ENCODE measurements at places on chromosomes 5 and 9. TPM values are rescaled to one million over a fixed set of nuclear protein-coding genes. Genes with fewer than 3 reads are reported as not detected.

ADCY2 gene
- not detected for total RNA-seq

ANKRD34B gene
- total RNA-seq: 0.29 TPM

- no peak for DNase-seq
These were observed 5.9 kb downstream of the AK1 start for GRCh38 chr9:127871531-127871930.

PCAT7 gene
- total RNA-seq: 2.0 TPM

FOXD4L5 gene
- total RNA-seq: 0.59 TPM

DNA sequence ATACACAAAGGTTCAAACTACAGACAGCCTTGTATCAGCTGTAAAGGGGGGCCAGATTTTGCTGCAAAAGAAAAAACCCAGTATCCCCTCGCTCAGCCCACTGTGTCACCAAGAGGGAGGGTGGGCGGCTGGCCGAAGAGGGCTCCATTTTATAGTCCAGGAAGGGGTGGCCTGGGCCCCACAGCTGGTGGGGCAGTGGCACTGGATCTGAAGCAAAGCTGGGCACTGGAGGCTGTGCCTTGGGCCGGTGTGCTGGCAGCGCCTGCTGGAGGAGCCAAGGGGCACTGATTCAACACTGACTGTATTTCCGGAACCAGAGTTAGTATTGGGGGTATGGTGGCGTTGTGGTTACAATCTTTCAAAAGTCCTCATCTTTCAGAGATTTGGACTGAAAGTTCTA, 9.1 kb downstream of the BRD3 start:
- DNase-seq: no peak

GRCh38 chr5:40780858-40781257, 17.3 kb downstream of the PRKAA1 start:
- no peak for DNase-seq

HAVCR1 gene
- total RNA-seq: 6.0 TPM

DNA sequence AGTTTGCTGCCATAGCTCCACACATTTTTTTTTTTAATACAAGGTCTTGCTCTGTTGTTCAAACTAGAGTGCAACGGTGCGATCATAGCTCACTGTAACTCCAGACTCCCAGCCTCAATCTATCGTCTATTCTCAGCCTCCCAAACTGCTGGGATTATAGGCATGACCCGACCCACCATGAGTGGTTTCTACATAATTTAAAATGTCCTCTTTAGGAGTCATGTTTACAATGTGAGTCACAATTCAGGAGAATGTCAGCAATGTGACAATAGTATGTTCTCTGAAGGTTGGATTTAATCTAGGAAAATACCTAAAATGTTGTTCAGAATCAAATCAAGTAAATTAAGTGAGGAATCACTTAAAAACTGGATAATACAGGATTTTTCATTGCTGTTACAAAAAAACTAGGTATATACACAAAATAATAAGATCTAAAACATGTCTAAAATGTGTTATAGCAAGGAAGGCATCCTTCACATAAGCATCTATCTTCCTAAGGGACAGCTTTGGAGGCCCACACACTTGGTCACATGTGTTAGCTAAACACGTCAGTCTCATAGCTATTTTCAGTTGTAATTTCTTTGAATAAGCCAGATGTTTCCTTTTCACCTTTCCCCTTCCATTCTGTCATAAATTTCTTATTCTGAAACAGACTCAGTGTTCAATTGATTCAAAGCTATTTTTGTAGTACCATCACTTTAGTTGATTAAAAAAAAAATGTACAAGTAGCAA, 30.0 kb upstream of the ELAVL2 start:
- no peak for DNase-seq

MLANA gene
- not detected for total RNA-seq

- DNase-seq: no peak
These were observed 112.1 kb downstream of the EPB41L4A start for GRCh38 chr5:112306956-112307355.

MOB3B gene
- 10.8 TPM for total RNA-seq

DNA sequence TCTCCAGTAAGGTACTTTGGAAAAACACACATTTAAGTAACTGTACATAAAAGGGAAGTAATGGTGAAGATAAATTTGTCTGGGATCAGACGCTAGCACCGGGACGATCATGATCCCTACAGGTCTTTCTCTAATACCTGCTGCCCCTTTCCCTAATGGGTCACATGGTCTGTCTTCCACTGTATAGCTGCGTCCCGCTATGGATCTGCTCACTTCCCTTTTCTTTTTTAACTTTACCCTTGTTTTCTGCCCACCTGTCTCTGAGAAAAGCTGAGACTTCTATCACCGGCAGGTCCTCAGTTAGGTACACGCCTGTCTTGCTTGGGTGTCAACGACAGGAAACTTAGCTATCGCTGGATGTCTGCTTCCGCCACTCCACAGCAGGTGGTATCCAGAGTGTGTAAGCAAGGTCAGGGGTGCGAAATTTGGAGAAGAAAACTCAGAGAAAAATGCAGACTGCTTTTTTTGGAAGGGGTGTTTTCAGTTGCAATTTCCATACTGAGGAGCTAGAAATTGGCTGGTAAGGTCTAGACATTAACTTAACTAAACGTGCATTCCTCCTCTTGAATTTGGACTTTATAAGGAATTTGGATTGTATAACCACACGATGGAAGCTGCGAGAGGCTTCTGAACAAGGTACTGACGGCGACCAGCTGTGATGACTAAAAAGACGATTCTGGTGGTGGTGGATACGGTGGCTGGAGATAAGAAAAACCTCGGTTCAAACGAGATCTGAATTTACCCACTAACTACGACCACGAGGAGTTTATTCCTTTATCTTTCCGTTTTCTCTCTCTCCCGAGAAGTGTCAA, 1.1 kb upstream of the ICE1 start:
- DNase-seq: peak; percentile 6

GRCh38 chr9:105044518-105044917, 116.6 kb upstream of the ABCA1 start:
- no peak for DNase-seq

- no peak for DNase-seq
These were observed 296.5 kb downstream of the DEPDC1B start for GRCh38 chr5:60403343-60404006.

CDKN2A gene
- 284 TPM for total RNA-seq

- no peak for DNase-seq
These were observed 3.5 kb downstream of the GBA2 start for GRCh38 chr9:35745569-35745968.

DNA sequence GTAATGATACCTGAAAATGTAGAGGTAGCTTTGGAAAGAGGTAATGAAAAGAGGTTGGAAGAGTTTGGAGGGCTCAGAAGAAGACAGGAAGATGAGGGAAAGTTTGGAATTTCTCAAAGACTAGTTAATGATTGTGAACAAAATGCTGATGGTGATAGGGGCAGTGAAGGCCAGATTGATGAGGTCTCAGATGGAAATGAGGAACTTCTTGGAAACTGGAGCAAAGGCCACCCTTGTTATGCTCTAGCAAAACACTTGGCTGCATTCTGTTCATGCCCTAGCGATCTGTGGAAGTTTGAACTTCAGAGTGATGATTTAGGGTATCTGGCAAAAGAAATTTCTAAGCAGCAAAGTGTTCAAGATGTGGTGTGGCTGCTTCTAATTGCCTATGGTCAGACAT, 161.2 kb upstream of the SPEF2 start:
- no peak for DNase-seq

TTC23L gene
- total RNA-seq: 0.76 TPM

CCDC183 gene
- 0.38 TPM for total RNA-seq

PCDHGA6 gene
- 0.71 TPM for total RNA-seq

GRCh38 chr9:87107072-87107471, 159.8 kb upstream of the GAS1 start:
- no peak for DNase-seq

DNA sequence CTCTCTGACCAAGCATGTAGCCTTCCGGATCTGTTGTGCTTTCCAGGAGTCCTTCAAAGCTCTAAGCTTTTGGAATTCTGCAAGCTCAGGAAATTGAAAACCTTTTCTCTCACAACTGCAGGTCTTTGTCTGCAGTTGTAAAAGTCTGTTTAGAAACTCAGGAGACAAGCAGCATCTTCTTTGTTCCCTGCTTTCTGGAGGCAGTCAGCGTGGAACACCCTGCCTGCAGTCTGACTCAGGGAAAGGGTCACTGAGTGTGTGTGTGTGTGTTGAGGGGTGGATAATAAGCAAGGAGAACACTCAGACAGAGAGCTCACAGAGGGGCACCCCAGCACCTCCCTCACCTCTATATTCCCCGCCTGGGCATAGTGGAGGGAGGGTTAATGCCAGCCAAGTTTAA, 29.1 kb downstream of the KCNIP1 start:
- no peak for DNase-seq

ZNF454 gene
- total RNA-seq: not detected

DNA sequence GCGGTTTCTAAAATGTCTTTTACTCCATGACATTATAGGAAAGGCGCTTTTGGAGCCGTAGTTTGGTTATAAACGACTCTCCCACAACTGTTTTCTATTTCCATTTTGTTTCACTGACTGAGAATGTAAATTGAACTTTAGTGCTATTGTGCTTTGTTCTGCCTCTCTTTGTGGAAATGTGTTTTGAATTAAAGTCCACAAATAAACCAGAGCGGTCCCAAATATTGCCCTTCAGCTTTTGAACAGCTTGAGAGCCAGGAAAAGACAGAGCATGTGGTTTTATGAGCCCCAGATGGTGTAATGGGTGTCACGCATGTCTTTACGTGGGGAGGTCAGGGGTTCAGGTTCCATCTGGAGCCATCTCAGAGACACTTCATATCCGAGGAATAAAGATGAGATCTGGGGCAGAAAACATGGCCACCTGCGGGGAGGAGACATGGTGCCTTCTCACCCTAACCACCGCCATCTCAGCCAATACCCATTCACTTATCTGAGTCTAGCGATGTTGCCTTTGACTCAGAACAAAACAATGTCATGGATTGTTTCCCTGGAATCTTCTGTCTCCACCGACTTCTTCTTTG, 42.5 kb upstream of the ROR2 start:
- DNase-seq: no peak

DRD1 gene
- not detected for total RNA-seq
